ENCODE measurements at places on chromosomes 12 and 14.

- peak; percentile 9 for ATAC-seq
These were observed 914 bp upstream of the CCND2 start for GRCh38 chr12:4272424-4273272.

GRCh38 chr14:61588419-61588901 is 106.9 kb upstream of the HIF1A start:
- ATAC-seq = no peak

GRCh38 chr12:2692080-2692479 is 102.7 kb upstream of the FKBP4 start:
- ATAC-seq = no peak

GRCh38 chr14:53824061-53824460 is 132.6 kb downstream of the BMP4 start:
- no peak for ATAC-seq

DNA sequence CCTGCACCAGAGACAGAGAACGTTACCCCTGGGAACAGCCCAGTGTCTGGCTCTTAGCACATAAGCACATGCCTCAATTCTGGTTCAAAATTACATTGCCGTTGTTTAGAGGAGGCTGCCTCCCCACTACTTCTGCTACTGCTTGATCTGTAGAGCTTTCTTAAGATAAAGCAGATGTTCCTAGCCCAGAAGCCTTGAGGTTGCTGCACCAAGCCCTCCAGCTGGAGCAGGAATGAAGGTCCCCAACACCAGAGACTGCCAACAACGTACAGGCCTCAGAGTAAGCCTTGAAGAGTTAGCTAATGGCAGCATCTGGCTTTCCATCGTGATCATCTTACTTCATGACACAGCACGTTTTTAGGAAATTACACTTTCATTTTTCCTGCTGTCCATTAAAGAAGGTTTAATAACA is 34.7 kb upstream of the AMIGO2 start:
- no peak for ATAC-seq

- no peak for ATAC-seq
These were observed 79.7 kb downstream of the KICS2 start for GRCh38 chr12:64142382-64142781.

DNA sequence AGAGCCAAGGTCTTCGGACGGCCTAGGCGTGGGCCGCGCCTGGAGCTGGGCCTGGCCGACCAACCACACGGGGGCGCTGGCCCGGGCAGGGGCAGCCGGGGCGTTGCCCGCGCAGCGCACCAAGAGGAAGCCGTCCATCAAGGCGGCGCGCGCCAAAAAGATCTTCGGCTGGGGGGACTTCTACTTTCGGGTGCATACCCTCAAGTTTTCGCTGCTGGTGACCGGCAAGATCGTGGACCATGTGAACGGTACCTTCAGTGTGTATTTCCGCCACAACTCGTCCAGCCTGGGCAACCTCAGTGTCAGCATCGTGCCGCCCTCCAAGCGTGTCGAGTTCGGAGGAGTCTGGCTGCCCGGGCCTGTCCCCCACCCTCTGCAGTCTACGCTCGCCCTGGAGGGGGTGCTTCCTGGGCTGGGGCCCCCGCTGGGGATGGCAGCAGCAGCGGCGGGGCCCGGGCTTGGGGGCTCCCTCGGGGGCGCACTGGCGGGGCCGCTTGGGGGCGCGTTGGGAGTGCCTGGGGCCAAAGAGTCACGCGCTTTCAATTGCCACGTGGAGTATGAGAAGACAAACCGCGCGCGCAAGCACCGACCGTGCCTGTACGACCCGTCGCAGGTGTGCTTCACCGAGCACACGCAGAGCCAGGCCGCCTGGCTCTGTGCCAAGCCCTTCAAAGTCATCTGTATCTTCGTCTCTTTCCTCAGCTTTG is 4.4 kb upstream of the SHMT2 start:
- no peak for ATAC-seq
